COR-L47 (cell line): ENCODE measurements at places on chromosomes 4 and X.

- DNase-seq, result no peak
Observed at GRCh38 chrX:15017491-15017890, 144.3 kb downstream of the MOSPD2 start.

DNA sequence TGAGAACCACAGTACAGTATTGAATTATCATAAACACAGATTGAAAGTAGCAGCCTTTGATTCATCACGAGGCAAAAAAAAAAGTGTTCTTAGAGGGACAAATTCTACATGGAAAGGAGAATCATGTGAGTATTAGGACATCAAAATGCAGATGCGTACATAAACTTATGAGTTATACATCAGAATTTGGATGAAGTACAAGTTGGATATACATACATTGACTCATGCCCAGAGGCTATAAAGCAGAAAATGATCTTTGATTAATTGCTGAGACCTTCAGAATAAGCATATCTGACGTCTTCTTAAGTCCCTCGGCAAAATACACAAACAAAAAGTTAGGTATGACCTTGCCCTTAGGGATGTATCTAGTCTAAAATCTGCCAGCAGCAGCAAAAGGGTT lies 206.4 kb downstream of the LDB2 start:
- no peak for DNase-seq

GRCh38 chr4:24209906-24210305 lies 320.1 kb upstream of the PPARGC1A start:
- DNase-seq, result no peak

GRCh38 chrX:53305996-53306937 lies 24.9 kb upstream of the IQSEC2 start:
- no peak for DNase-seq

GRCh38 chrX:39677978-39678791 lies 419.6 kb downstream of the BCOR start:
- no peak for DNase-seq
